ENCODE measurements at places on chromosomes 7 and 10.
A peak's percentile ranks its signal among the peaks of the same experiment; 100 is the strongest.

DNA sequence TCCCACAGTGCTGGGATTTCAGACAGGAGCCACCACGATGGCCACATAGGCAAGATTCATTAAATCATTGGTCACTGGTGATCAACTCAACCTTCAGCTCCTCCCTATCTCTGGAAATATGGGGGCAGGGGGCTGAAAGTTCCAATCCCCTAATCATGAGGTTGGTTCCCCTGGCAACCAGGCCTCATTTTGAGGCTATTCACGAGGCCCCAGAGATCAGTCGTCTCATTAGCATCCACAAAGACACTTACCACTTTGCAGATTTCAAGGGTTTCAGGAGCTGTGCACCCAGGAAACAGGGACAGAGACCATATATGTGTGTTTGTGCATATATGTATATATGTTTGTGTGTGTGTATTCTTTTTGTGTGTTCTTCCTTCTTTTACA, 7.7 kb upstream of the GUSB start:
- no peak for DNase-seq

- no peak for DNase-seq
These were observed 541.3 kb downstream of the LRMDA start for GRCh38 chr10:75972491-75973276.

- no peak for DNase-seq
These were observed 162.4 kb downstream of the GATA3 start for GRCh38 chr10:8216893-8217292.

DNA sequence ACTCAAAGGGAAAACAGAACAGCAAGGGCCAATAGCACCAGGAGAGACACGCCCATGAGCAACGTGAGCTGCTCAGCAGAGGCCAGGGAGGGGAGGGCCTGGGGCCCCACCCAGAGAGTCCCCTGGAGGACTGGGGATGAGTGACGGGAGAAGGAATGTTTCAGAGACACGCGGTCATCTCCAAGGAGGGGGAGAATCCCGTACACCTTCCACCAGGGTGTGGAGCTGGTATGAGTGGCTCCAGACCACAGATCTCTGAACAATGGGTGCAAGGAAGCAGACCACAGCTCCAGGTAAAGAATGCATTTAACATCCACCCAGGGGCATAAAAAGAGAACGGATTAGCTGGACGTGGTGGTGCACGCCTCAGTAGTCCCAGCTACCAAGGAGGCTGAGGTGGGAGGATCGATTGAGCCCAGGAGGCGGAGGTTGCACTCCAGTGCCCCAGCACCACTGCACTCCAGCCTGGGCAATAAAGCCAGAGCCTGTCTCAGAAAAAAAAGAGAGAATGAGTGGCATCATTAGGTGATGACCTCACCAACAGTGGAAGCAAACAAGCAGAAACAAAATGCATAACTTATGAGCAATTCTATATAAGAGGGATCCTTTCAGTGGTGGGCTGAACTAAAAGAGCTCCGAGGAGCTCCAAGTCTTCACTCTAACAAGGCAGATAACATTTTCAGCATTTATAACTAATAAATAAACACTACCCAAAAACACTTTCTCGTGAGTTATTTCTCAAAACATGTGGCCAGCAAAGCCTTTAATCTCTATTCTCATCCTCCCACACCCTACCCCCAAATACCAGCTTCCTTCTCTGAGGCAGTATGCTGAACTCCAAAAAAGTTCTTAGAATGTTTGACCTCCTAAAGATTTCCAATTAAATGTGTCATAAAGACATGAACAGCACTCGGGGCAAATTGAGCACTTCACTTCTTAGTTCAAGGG, 12.5 kb downstream of the PSAP start:
- DNase-seq, result no peak

DNA sequence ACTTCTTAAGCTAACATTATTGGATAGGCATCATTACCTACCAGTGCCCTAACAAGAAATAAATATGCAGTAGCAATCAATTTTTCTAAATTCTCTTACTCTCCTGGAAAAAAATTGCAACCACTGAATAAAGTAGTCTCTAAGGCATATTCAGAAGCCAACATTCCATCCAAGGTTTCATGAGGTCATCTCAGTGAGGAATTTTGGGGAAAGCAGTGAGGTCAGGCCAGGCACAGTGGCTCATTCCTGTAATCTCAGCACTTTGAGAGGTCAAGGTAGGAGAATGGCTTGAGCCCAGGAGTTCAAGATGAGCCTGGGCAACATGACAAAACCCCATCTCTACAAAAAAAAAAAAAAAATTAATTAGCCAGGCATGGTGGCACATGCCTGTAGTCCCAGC, 75.9 kb upstream of the GHITM start:
- DNase-seq, result no peak

GRCh38 chr10:129491123-129491734, 24.2 kb downstream of the MGMT start:
- no peak for DNase-seq

DNA sequence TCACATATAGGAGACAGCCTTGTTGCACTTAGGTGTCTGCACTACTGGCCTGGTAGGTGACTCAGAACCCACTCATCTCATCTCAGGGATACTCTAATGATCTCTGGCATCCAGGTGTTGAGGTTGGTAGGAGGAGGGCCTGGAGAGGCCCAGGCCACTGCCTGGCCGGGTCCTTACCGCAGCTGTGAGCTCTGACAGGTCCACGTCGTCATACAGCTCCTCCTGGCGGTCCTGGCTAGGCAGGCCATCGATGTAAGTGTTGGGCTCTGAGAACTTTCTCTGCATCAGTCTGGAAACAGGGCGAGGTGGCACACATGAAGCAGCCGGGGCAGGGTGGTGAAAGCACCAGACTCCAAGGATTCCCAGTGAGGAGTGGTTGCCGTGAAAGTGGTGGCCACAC, 62.1 kb downstream of the VWA2 start:
- no peak for DNase-seq

DNA sequence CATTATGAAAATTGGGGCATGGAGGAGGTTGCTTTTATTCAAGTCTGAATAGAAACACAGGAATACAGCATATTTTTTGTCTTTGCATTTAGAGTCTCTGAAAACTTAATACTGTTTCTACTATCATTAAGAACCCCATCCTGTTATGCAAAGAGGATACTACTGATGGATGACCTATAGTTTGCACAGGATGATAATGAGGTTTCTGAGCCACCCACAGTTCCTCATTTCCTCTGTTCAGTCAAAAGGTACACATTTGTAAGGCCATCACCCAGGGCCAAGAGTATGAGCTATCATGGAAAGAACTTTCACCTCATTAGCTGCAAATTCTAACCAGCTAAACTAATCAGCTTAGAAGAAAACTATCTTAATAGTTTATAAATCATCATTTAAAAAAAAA, 213.0 kb upstream of the CHRM2 start:
- no peak for DNase-seq

- DNase-seq, result no peak
These were observed 78.9 kb upstream of the SMIM30 start for GRCh38 chr7:113197274-113197673.

GRCh38 chr7:87058744-87059524, 520 bp downstream of the ELAPOR2 start:
- DNase-seq, result no peak

DNA sequence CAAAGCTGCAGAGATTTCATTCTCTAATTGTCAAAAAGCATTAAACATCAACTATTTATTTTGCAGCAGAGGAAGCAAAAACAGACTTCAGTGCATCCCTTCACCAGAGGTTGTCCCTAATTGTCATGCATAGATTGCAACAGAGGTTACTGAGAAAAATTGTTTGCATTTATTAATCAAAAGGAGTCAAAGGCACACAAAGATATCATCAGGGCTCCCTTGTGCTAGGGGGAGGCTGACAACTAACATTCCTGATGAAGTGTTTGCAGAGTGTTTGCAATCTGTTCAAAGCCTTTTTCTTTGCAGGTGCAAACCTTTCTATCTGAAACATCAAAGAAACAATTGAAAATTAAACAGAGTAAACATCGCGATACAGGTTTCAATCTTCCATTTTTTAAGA, 227.5 kb downstream of the TEX36 start:
- DNase-seq, result no peak

DNA sequence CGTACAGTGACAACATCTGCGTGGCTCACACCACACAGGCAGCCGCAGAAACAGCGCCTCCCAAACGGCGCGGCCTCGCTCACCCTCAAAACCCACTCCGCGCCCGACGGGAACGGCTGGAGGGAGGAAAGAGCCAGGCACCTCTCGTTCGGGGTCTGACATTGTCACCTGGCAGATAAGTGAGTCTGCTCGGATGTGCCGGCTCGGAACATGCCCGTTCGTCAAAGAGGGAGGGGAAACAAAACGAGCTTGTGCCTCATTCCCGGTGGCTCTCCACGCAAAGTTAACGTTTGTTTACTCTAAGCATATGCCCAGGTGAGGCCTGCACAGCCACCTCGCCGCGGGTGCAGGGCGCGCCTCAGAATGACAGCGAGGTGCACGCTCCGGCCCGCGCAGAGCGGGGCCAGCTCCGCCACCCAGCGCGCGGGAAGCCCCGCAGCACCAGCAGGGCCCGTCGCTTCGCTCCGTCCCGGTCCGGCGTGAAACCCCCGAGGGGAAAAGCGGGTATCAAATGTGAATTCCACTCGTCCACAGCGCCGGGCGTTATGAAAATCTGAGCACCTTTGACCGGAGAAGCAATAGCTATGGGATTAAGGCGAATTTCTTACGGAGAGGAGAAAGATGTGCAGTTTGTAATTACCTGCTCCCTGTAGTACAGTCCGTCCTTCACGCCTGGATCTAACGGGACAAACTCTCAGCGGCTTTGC, 13.1 kb downstream of the CNPY1 start:
- no peak for DNase-seq

DNA sequence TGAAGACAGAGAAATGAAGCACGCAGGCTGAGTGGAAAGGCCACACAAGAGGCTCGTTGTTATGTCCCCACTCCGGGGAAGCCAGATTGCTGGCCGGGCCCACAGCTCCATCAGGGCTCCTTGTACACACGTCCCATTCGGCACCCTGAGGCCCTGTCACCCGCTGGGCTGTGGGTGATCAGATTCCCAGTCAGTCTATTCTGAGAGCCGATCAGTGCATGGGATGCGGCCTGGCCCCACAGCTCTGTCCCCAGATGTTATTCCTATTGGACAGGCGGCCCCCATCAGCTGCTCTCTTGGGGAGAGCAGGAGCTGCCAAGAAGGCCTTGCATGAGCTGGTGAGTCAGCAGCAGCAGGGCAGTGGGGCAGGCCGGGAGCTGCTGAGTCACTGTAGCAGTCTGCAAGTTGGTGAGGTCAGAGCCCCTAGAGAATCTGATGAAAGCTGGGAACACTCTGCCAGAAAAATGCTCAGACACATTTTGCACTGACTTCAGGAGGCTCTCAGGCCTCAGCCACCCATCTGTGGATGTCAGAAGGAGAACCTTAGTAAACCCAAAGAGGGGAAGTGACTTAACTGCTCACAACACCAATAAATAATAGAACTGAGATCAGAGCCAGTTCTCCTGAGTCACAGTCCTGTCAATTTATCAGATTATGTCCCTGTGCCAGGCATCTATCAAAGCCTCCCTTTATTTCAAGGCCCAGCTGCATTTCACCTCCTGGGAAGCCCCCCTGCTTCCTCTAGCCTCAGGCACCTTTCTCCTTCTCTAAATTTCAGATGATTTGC, 9.4 kb upstream of the PSAP start:
- peak; percentile 40 for DNase-seq

GRCh38 chr7:151174246-151175046, 7.0 kb upstream of the GBX1 start:
- peak; percentile 59 for DNase-seq

GRCh38 chr7:28698840-28699239, 259.3 kb downstream of the TRIL start:
- no peak for DNase-seq

DNA sequence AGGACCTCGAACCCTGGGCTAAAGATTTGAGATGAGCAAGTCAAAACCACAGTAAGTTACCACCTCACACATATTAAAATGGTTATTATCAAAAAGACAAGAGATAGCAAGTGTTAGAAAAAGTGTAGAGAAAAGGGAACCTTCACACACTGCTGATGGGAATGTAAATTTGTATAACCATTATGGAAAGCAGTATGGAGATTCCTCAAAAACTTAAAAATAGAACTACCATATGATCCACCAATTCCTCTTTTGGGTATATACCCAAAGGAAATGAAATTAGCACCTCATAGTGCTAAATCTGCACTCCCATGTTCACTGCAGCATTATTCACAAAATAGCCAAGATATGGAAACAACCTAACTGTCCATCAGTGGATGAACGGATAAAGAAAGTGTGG, 20.8 kb upstream of the FRA10AC1 start:
- no peak for DNase-seq

DNA sequence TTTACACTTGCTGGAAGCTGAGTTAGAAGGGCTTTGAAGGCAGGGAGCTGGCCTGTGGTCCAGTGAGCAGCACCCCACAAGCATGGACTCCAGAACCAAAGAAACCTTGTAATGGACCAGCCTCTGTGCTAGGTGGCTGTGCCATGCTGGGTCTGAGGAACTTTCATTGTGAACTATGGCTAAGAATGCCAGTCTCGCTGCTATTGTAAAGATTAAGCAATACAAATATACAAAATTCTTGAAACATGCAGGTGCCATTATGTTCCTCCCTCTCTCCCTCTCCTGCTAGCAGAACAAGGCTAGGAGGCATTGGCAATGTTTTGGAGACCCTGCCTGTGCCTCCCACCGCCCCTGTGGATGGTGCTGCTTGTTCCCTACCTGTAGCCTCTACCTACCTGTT, 105.0 kb downstream of the PKD1L1 start:
- no peak for DNase-seq

DNA sequence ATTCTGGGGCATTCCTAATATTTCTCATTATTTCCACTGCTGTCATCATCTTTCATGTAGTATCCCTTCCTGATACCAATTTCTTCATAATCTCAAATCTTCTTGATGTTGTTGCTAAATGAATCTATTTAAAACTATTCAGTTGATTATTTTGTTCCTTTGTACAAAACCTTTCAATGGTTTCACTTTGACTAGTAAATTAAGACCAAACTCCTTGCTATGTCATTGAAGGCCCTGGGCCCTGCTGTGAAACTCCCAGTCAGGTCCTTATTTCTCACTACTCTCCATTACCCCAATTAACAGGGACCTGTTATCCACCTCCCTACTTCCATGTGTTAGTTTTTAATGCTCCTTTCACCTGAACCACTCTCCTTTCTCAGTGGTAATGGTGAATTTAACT, 97.0 kb downstream of the CTTNBP2 start:
- DNase-seq, result no peak

- DNase-seq, result no peak
These were observed 82.1 kb upstream of the SLC26A5 start for GRCh38 chr7:103528152-103528551.

- DNase-seq, result no peak
These were observed 65.5 kb downstream of the BPGM start for GRCh38 chr7:134712196-134712595.

DNA sequence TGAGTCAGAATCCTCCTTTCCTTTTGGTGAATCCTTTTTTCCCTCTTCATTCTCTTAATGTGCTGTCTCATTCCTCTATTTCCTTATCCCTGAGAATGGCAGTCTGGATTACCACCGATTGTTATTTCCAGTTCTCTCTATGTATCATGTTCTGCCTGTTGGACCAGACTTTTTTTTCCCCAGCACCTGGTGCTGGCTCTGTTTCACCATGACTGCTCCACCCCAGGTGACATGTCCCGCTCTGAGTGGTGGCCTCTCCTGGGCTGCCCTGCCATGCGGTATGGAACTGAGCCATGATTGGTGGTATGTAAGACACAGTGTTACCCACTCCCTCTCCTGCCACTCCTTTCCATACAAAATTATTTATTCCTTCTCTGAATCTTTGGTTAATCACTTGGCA, 399.9 kb downstream of the GATA3 start:
- no peak for DNase-seq
